ENCODE measurements at places on chromosomes 2 and 18.

GRCh38 chr18:8868276-8868675, 162.9 kb downstream of the MTCL1 start:
- DNase-seq = no peak

DNA sequence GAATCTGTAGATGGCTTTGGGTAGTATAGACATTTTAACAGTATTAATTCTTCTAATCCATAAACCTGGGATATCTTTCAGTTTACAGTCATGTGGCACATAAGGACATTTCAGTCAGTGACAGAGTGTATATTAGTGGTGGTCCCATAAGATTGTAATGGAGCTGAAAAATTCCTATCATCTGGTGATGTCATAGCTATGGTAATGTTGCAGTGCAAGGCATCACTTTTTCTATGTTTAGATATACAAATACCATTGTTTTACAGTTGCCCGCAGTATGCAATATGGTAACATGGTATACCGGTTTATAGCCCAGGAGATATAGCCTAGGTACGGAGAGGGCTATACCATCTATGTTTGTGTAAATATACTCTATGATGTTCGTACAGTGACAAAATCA, 9.7 kb downstream of the CCDC150 start:
- no peak for DNase-seq

- no peak for DNase-seq
These were observed 328.7 kb downstream of the MTX2 start for GRCh38 chr2:176597916-176598315.

- no peak for DNase-seq
These were observed 17.7 kb upstream of the NTSR2 start for GRCh38 chr2:11687736-11688135.
